Stimulated activated CD4-positive, alpha-beta T cell treated with anti-CD3 and anti-CD28 coated beads, Interleukin-1b, Interleukin-23, amount 100 ng/mL, for 1 hour (primary cell): ENCODE measurements at places on chromosomes 11 and 22.

- no peak for DNase-seq
Observed at GRCh38 chr22:29821291-29822016, 16.6 kb downstream of the ASCC2 start.

- no peak for DNase-seq
Observed at GRCh38 chr11:130327716-130328115, 13.0 kb upstream of the ZBTB44 start.

DNA sequence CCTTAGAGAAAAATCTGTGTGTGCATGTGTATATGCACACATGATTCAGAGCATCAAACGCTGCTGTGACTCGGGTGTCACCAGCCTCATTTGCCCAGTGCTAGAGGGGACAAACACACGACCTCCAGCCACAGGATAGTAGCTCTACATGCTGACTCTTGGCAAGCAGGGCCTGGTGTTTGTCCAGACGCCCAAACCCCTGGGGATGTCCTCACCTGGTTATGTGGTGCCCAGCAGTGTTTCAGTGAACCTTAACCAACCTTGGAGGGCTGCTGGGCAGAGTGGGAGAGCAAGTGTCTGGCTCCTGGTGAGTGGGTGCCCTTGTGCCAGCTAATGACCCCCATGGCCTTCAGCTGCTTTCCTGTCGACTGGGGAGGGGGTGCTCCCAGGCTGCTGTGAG is 26.7 kb downstream of the IGLL1 start:
- DNase-seq: no peak

- no peak for DNase-seq
Observed at GRCh38 chr11:60923326-60923725, 934 bp upstream of the TMEM132A start.

GRCh38 chr22:46801331-46801811 is 38.9 kb downstream of the TBC1D22A start:
- no peak for DNase-seq

- DNase-seq: no peak
Observed at GRCh38 chr22:45948081-45948648, 28.8 kb downstream of the WNT7B start.

DNA sequence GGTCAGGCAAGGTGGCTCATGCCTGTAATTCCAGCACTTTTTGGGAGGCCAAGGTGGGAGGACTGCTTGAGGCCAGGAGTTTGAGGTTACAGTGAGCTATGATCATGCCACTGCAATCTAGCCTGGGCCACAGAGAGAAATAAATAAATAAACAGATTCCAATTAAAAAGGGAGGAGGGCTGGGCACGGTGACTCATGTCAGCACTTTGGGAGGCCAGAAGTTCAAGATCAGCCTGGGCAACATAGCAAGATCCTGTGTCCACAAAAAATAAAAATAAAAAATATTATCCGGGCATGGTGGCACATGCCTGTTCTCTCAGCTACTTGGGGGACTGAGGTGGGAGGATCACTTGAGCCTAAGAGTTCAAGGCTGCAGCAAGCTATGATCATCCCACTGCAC is 7.5 kb downstream of the CYB561A3 start:
- DNase-seq: no peak

GRCh38 chr11:126113515-126113957 is 50.9 kb upstream of the CDON start:
- DNase-seq: no peak

DNA sequence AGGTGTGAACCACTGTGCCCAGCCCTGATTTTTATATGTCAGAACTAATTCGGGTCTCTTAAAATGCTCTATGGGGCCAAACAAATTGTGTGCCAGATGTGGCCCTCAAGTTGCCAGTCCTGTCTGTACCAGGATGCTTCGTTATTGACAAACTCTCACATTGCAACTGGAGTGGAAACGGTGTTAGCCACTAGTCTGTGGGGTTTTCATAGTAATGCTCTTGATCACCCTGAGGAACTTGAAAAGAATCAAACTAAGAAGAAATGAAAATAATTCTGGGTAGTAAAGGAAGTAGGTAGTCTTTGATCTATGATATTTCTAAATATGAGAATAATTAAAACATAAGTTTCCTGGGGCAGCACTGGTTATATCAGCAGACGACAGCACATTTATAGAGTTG is 67.3 kb upstream of the ADSL start:
- no peak for DNase-seq

- no peak for DNase-seq
Observed at GRCh38 chr22:26610996-26611395, 6.8 kb downstream of the CRYBB1 start.

DNA sequence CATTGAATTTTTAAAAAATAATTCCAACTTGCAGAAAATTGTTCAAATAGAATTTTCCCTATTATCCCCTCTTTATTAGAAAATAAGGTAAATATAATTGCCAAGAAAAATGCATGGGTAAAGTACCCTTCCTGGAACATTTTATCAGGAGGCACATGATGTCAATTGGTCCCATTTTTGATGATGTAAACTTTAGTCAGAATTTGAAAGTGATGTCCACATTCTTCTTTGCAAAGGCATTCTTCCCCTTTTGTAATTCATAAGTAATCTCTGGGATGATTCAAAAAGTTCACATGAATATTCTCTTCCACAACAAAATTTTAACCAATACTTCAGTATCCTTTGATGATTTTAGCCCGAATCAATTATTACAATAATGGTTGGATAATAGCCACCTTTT is 86.9 kb upstream of the ANO3 start:
- no peak for DNase-seq

GRCh38 chr11:123020968-123021367 is 39.3 kb upstream of the BSX start:
- DNase-seq: no peak

DNA sequence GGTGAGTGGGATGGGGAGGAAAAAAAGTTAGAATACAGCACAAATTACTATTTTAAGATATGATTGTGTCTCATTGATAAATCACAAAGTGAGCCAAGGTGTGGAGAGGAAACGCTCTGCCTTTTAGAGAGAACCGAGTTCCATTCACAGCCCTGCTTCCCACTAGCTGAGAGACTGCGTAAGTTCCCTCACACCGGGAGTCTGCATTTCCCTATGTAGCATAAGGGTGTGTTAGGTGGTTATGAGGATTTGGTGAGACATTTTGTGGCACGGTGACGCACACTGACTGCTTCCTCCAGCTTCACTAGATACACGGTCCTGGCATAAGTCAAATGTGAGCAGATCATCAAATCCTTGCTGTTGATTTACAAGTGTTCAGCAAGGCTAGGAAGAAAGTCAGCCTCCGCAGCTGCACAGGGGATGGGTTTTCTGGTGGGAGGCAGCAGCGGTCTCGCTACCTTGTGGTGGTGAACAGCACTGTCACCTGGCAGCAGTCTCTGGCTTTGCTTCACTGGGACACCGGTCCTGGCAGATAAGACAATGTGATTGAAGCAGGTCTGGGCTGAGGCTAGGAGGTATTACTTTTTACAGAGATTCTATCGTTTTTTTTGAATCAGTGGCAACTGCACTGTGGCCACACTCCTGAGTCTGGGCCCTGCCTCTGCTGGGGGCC is 312.2 kb upstream of the B3GAT1 start:
- no peak for DNase-seq

DNA sequence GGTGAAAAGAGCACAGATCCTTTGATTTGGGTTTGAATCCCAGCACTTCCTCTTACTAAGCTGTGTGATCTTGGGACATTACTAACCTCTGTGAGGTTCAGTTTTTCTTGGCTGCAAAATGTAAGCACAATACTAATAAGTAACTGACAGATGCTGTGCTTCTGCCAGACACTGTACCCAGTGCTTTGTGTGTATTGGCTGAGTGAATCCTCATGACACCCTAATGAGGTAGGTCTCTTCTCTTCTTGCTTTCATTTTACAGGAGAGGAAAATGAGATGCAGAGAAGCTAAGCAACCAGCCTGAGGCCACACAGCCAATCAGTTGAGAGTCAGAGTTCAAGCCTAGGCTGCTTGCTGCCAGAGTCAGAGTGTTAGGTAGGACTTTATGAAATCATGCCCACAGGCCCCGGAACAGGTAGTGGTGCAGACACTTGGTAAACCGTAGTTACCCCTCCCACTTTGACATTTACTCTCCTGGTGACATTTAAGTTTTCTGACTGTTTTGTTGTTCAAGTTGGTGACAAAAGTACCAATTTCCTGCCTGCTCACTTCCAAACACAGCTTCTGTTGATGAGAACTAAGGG is 21.2 kb downstream of the PTPRJ start:
- DNase-seq: peak; percentile 72

DNA sequence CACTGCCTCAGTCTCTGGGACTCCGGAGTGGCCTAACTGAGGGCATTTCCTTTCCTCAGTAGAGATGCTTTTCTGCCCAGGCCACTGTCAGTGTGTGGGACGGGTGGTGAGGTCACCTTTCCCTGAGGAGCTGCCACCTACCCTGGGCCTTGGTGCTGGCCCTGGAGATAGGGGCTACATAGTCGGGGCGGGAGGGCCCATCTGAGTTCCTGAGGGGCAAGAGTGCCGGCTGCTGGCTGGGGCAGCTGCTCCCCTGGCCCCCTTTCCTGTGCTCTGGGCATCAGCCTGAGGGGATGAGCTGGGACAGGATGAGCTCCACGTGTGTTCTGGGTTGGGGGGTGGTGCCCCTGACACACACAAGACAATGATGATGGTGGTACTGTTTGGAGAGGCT is 5.4 kb downstream of the KCNC1 start:
- no peak for DNase-seq

- no peak for DNase-seq
Observed at GRCh38 chr11:108693852-108694251, 29.0 kb downstream of the DDX10 start.

DNA sequence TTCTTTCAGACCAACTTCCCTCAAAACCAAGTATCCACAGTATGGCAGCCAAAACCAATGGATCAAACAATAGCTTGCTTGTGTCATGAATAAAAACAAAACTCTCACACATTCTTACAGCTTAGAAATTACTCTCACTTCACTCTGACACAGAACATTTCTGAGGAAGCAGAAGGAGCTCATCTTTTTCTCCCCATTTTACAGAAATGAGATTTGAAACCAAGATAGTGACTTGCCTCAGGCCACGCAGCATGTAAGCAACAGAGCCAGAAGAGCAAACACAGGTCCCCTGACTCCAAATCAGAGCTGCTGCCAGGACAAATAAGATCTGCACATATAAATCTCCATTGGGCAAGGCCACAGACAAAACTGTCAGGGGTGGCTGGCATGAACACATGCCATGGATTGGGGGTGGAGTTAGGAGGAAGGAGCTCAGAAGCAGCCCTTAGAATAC is 64.8 kb downstream of the RAB30 start:
- DNase-seq: no peak

DNA sequence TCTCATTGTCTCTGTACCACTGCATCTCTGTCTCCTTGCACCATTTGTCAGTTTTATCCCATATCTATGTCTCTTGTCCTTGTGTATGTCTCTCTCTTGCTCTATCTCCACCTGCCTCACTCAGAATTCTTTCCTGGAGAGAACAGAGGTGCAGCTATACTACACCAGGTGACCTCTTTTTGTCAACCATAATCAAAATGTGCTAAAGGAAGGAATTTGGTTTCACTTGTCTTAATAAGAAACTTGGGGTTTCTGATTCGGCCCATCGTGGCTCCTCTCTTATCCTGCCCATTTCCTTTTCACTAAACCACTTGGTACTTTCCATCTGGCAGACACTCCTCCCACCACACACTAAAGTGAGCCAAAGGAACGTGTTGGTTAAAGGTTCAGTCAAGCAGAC is 2.0 kb upstream of the C11orf42 start:
- no peak for DNase-seq

DNA sequence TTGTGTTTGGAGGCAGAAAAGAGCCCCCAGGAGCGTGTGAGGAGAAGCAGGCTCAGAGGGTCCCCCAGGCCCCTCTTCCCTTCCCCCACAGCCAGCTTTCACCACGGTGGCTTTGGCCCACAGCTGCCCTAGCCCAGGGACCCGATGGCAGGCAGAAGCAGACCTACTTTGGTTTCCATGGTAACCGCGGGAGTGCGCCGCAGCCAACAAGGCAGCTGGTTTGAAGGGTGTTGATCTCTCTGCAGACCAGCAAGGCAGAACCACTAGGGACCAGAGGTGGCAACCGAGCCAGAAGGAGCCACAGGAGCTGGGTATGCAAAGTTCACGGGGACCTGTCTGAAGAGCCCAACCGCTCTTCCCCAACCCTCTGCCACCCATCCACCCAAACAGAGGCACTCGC is 69.4 kb downstream of the BUD13 start:
- DNase-seq: no peak

DNA sequence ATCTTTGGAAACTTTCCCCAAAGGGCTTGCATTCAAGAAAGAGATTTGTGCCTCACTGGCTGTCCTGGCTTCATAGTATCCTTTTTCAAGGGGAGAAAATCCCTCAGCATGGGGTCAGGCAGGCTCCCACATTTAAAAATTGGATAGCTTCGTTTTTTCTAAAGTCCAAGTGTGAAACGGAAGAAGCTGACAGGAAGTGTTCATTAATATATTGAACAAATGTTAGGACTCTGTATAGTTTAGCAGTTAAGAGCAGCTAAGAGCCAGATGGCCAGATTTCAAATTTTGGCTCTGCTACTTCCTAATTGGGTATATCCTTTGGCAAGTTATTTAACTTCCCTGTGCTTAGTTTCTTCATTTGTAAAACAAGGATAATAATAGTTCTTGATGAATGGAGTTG is 354.9 kb upstream of the FAT3 start:
- DNase-seq: no peak

DNA sequence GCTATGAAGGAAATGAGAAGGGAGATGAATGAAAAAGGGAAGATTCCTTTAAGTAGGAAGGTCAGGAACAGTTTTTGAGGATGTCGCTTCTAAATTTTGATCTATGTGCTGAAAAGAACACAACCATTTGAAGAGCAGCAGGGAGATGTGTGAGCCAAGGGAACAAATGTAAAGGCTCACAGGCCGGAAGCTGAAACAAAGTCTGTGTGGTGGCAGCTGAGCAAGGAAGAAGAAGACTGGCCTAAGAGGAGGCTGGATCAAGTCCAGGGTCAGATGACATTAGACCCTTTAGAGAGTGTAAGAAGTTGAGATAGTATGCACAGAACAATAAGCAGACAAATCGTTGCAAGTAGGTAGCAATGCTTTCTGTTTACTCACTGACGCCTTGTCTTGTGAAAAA is 1631.4 kb upstream of the TENM4 start:
- no peak for DNase-seq

GRCh38 chr11:2198621-2199365 is 27.2 kb upstream of the TH start:
- no peak for DNase-seq

DNA sequence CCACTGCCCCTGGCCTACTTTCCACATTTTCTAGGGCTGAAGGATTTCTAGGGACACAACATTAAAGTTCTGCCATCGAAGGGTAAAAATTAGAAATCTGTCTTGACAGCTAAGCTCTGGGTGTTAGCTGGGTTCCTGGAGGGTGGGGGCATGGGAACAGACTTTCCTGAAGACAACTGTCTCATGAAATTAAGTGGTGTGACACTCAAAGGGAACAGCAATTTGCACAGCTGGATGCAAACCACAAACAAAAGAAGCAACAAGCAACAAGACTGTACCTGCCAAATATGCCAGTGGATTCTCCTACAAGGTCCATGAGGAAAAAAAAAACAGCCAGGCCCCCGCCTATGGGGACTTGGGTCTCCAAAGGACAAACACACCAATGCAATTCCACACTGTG is 32.5 kb downstream of the WT1 start:
- DNase-seq: no peak

- DNase-seq: no peak
Observed at GRCh38 chr22:26483043-26483438, 542 bp downstream of the HPS4 start.
